ENCODE measurements at places on chromosomes 1 and 21.

- DNase-seq: no peak
These were observed 162.9 kb downstream of the PLPP3 start for GRCh38 chr1:56416495-56416894.

DNA sequence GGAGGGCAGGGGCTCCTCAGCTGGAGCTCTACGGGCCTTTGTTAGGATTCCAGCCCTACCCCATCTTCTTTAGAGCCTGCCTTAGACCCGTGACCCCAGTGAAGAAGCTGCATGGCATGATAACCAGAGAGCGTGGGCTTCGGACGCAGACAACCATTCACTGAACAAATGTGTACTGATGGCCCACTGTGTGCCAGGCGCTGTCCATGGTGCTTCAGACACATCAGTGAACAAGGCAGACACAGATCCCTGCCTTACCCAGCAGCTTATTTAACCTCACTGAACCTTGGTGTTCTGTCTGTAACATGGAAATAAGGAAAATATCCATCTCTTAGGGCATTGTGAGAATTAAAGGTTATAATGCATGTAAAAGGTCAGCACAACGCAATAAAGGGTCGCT is 9.5 kb downstream of the CHIT1 start:
- DNase-seq: no peak

- DNase-seq: no peak
These were observed 9.5 kb upstream of the EXOSC10 start for GRCh38 chr1:11109047-11109760.

GRCh38 chr1:171286032-171286705 is 27.8 kb upstream of the FMO4 start:
- no peak for DNase-seq

GRCh38 chr1:56297904-56298303 is 281.5 kb downstream of the PLPP3 start:
- no peak for DNase-seq

GRCh38 chr1:221440658-221441057 is 301.2 kb downstream of the DUSP10 start:
- no peak for DNase-seq

Measured in GM18507 (cell line).